ENCODE measurements at places on chromosomes 3 and 15.
A peak's percentile ranks its signal among the peaks of the same experiment; 100 is the strongest.

DNA sequence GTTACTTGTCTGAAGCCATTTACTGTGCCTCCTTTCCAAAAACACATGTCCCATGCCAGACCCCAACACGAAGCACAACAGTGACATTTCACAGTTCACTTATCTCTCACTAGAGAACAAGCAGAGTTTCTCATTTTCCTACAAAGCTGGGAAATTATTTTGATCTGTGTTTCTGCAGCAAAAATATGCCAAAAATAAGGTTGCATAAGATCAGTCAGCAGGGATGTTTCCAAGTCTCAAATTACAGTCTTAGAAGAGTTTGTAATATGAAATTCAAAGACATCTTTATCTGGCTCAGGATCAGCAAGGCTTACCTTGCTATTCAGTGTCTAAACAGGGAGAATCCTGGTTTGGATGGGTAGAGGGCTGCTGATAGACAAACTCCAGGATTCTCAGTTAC, 75.5 kb downstream of the GJD2 start:
- DNase-seq: no peak

- no peak for DNase-seq
Measured at GRCh38 chr3:46946856-46947545, 29.5 kb downstream of the CCDC12 start.

- no peak for DNase-seq
Measured at GRCh38 chr15:52661909-52662308, 17.3 kb downstream of the ATOSA start.

- DNase-seq: no peak
Measured at GRCh38 chr3:14434498-14435151, 32.2 kb downstream of the SLC6A6 start.

DNA sequence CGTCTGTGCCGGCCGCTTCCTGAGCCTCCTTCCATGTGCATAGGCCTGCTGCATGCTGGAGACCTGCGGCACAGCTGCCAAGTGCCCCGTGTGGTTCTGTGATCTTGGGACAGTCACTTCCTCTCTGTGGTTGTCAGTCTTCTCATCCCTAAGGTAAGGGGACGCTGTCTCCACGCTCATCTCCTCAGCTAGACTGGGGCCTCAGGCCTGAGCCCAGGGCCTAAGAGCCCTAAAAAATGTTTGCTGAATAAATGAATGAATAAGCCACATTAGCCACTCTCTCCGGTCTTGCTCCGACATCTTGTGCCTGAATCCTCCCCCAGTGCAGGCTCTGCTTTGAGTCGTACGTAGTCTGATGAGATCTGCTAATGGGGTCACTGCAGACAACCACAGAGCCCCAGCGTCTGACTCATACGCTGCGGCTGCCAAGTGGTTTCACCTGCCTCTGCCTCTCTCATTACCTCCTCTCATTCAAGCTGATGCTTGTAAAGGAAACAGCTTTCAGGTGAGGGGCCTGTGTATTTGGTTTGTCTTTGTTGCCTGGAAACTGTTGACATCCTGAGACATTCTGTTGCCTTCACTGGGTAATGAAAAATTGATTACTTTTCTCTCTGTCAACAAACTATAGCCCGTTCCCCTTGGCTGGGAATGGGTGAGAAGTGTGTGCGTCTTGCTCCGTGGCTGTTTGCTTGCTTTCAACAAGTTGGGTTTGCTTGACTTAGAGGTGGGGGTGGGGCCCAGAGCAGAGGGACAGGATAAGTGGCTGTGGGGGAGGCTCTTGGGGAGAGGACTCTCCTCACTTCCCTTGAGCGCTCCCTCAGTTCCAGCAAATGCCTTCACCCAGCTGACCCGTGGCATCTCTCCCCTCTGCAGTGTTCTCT, 15.9 kb downstream of the RPLP1 start:
- DNase-seq: no peak

GRCh38 chr15:75249726-75250125, 8.4 kb upstream of the GOLGA6C start:
- no peak for DNase-seq

DNA sequence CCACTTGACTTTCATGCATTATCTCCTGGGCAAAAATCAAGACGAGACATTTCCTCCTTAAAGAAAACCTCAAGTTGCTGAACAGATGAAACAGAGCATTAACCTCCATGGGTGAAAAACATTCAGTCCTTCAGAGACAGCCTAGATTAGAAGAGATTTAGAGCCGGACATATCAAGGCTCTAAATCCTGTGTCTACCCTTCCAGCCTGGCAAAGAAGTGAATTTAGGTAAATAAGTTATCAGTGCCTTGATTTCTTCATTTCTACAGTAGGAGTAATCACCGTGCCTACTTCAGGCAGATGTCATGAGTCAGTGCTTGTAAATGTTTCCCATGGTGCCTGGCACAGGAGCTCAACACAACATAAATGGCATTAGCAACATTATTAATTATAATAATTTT, 159.3 kb upstream of the PRICKLE2 start:
- no peak for DNase-seq

DNA sequence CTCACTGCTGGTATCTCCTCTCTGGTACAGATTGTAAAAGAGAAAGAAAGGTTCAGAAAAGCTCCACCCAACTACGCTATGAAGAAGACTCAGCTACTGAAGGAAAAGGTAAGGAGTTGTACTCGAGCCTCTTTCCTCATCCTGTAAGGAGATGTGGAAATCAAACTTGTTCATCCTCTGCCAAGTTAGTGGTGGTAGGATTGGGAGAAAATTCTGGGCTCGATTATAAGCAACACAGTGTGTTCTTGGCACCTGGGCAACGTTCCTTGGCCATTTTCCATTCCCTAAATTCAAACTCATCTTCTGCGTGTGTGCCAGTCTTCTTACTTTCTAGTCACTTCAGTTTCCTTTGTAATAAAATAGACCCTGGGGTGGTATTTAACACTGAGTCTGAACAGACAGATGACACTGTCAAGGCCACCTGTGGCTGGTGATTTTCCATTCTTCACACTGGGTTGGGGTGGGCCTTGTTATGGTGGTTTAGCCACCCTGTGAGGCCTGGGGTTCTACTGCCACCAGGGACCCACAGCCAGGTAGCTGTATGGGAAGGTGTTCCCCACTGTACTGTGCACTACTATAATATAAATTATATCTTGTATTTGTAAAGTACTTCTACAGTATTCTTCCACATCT, 17.1 kb upstream of the ITPKA start:
- DNase-seq: no peak

- peak; percentile 66 for DNase-seq
Measured at GRCh38 chr15:68930268-68931022, at the start of gene SPESP1. TSS of gene SPESP1 (plus strand) at chr15:68930525. CDS start at chr15:68930654, 129 bp downstream.

- DNase-seq: peak; percentile 88
Measured at GRCh38 chr15:56732886-56733135, 498 bp downstream of the ZNF280D start.

- no peak for DNase-seq
Measured at GRCh38 chr3:78794431-78794830, 973.4 kb downstream of the ROBO1 start.

GRCh38 chr3:157810924-157811718, 295.1 kb downstream of the SHOX2 start:
- DNase-seq: no peak

DNA sequence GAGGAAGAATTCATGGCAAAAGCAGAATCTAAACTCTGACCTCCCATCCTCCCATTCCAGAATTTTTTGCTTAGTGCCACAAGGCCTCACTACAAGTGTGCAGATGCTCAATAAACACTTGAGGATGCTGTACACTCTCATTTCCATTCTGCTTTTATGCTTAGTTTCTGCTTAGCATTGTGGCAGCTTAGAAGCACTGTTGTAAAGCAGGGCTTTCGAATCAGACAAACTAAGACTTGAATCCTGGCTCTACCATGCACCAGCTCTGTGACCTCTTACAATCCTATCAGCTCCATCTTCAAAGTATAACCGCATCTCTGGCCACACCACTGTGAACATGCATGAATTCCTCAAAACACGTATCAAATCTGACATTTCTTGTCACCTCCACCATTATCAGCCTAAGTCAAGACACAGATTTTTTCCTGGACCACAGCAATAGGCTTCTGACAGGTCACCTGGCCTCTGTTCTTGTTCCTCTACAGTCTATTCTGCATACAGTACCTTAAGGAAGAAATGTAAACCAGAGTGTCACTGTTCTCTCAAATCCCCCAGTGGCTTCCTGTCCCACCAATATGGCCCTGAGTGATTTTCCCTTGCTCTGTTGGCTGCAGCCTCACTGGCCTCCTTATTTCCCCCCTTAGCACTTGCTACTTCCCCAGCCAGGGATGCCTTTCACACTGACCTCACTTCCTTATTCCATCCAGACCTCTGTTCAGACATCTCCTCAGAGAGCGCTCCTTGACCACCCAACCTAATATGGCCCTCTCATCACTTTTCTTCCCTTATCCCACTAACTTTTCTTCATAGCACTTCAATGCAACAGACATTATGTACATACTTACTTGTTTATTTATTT, 8.1 kb upstream of the PHC3 start:
- no peak for DNase-seq

- no peak for DNase-seq
Measured at GRCh38 chr15:67969892-67970291, 84.2 kb upstream of the PIAS1 start.

- DNase-seq: no peak
Measured at GRCh38 chr3:29070959-29071634, 209.8 kb upstream of the RBMS3 start.

DNA sequence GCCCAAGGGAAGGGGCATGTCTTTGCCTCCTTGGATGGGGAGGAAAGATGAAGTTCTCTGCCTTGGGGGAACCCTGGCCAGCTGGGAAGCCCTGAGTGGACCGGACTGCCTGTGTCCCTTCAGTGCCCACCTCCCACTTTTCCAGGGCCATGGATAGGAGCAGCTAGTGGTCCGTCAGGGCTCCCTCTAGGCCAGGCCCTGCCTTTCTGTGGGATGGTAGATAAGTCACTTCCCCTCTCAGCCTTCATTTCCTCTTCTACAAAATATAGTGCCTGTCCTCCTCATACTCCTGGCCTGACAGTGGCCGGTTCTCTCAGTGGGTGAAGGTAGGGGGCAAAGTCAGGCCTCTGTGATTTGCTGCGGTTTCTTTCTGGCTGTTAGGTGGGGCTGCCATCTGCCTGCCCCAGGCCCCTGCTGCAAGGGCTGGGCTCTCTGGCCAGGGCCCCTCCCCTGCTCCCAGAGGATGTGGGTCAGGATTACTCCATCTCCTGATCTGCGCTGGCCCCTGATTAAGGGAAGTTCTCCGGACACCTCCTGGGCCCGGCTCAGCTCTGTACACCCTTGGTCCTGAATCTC, 1.4 kb downstream of the PLEKHO2 start:
- DNase-seq: no peak

DNA sequence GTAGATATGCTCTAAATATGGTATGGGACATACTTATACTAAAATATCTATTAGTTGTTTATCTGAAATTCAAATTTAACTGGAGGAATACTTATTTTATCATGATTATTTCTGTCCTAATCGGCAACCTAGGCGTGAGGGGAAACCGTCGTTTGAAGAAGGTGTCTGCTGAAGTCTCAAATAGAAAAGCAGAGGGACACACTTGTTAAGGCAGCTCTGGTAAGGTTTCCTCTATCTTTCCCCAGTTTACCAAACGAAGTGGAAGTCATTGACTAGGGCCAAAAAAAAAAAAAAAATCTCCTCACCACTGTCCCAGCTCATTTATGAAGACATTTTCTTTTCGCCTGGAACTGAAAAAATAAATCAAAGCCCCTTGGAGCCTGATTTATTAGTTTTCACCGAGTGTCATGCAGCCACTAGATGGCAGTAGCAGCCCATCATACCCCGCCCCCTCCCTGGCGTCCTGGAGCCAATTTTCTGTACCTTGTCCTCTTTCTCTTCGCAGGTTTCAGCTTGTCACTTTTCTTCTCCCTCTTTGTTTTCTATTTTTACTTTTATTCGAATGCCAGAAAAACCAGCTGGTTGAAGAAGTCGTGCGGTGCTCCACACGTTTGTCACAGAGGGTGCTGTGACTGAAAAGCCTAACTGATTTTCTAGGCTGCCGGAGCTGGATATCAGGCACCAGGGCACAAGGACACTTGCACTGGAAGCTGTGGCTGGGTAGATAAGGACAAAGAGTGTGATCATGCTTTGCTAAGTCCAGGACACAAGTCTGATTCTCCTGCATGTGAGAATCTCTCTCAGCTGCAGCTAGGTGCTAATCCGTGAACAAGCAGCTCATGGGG, 238.7 kb downstream of the ZPLD1 start:
- DNase-seq: peak; percentile 83

GRCh38 chr3:175386630-175387029, 527.5 kb downstream of the NAALADL2 start:
- no peak for DNase-seq

Data from right forelimb (tissue), 1 donor.